ENCODE measurements at places on chromosomes 1 and 21.

- DNase-seq: no peak
Observed at GRCh38 chr1:22053861-22054770, 1.6 kb downstream of the CDC42 start.

DNA sequence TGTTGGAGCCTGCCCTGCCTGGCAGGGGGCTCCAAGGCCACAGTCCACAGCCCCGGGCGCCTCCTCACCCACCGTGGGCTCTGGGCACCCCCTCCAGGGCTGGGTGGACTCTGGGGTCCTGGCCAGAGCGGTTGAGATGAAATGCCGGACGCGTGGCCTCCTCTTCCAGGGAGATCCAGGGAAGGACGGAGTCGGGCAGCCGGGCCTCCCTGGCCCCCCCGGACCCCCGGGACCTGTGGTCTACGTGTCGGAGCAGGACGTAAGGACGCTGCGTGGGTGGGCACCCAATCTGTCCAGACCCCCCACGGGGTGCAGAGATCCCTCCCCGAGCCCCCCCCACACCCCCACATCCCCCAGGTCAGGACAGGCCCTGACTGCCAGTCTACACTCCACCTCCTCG is 51.2 kb downstream of the SLC19A1 start:
- no peak for DNase-seq

- DNase-seq: no peak
Observed at GRCh38 chr1:41849211-41849759, 69.4 kb downstream of the HIVEP3 start.

GRCh38 chr1:186799689-186800054 is 29.1 kb upstream of the PLA2G4A start:
- DNase-seq: no peak

GRCh38 chr1:34066166-34066565 is 98.9 kb downstream of the CSMD2 start:
- DNase-seq: no peak

DNA sequence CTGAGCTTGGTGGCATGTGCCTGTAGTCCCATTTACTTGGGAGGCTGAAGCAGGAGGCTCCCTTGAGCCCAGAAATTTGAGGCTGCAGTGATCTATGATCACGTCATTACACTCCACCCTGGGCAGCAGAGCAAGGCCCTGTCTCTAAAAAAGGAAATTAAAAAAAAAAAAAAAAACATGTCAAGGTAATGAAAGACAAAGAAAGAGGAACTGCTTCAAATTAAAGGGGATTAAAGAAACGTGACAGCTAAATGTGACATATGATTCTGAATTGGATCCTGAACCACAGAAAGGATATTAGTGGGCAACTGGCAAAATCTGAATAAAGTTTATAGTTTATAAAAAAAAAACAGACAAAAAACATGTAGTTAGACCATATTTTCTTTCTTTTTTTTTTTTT is 3.8 kb upstream of the C2CD4D start:
- DNase-seq: no peak

DNA sequence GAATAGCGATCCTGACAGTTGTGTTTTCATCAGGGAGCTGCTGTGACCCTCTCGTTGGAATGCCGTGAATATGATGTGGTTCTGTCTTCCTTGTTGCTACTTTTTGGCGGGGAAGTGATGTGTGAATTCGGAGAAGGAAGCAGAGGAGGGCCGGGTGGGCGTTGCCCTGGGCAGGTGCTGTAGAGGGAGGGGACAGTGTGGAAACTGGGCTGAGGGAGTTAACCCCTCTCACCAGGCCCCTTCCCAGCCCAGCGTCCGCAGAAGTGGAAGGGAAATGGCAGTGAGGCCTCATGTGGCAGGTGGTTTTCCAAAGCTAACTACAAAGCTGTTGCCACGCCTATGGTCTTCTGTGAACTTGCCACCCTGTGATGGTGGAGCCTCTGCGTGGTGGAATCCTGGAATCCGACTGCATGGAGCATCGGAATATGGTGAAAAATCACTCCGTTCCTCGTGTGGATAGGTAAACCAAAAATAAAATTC is 227.9 kb downstream of the DYRK1A start:
- no peak for DNase-seq

DNA sequence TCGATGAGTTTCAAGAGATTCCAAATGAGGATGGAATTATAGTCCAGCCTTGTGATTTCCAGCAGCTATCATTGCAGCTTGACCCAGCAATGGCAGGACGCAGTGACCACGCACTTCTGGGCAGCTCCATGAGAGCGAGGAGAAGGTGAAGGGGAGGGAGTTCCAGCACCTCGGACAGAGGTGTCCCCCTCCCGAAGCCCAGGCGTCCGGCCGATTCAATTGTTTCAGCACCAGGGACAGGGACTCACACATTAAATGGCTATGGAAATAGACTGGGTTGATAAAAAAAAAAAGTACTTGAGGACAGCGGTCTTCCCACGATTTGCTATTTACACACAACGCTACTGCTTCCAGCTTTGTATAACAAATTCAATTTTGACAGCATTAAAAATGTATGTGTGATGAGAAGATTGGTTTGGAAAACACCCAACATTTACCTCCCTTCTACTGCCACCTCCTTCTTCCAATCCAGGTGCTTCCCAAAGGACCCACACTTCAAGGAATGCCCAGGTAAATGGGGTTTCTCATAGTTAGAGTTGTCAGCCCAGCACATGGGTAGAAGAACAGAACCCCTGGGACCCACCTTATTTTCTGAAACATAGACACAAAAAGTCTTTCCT is 71.8 kb downstream of the DISP3 start:
- DNase-seq: peak; percentile 78

- peak; percentile 58 for DNase-seq
Observed at GRCh38 chr1:170698301-170699275, 34.7 kb downstream of the PRRX1 start.

DNA sequence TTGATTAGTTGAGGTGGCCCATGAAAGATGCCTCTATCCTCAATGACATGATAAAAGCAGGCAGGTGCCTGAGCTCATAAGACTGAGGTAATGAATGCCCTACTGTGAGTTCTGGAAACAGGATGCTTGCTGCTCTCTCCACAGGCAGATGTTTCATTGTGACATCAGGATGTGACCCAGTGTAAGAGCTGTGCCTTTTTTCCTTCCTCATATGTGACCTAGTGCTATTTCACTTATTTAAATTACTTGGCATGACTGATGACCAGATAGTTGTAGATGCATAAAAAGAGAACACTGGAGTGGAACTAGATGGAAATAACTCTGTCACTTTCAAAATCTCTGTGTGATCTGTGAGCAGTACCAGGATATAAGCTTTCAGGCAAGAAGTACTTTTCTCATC is 31.9 kb downstream of the KIF14 start:
- no peak for DNase-seq

DNA sequence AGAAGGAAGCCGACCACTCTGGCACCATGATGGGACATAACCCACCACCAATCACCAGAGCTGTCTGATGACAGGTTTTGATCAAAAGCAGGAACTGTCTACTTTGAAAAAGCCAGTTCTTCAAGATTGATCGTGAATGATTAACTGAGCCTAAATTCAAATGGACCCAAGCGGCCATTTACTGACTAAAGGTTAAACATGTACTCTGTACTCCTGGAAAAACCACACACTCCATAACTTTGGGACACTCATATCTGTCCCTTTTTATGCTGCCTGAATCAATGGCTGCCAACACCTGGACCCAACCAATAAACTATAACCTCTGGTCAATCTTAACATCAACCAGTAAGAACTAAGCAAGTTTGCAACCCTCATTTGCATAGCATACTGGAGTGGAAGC is 206.6 kb downstream of the URB2 start:
- no peak for DNase-seq

GRCh38 chr1:224959115-224959514 is 29.6 kb downstream of the DNAH14 start:
- DNase-seq: no peak

DNA sequence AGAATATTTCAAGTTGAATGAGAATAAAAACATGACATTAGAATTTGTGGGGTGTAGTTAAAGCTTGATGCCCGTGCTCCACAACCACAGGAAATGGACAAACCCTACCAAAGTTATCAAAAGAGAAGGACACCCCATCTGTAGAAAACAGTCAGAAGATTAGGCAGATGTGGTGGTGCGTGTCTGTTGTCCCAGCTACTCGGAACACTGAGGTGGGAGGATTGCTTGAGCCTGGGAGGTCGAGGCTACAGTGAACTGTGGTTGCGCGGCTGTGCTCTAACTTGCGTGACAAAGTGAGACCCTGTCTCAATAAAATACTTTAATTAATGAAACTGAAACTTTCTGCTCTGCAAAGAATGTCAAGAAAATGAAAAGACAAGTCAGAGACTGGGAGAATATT is 1.5 kb upstream of the SPATC1L start:
- DNase-seq: peak; percentile 10

GRCh38 chr21:45387506-45387905 is 17.5 kb upstream of the COL18A1 start:
- no peak for DNase-seq

- DNase-seq: no peak
Observed at GRCh38 chr1:6212193-6212959, 6.5 kb downstream of the RNF207 start.

GRCh38 chr1:222926566-222926965 is 111.7 kb downstream of the DISP1 start:
- DNase-seq: peak; percentile 18

DNA sequence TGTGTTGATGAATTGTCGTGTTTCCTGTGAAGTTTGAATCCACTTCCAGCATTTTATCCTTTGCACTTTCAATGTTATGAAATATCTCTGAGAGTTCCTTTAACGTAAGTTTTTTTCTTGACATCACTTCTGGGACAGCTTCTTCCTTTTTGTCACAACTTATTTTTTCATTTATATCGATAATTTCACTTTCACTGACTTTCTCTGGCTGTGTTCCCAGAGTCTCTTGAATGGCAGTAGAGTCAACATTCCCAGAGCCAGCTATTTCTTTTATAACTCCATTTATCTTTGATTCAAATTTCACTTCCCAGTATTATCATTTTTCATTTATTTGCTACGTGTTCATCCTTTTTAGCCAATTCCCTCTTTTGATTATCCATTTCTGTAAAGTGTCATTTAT is 256.5 kb downstream of the PAPPA2 start:
- DNase-seq: no peak

- DNase-seq: peak; percentile 64
Observed at GRCh38 chr1:20589331-20590278, 708 bp downstream of the CDA start.

GRCh38 chr1:151147132-151147503 is 687 bp upstream of the SEMA6C start:
- DNase-seq: no peak

DNA sequence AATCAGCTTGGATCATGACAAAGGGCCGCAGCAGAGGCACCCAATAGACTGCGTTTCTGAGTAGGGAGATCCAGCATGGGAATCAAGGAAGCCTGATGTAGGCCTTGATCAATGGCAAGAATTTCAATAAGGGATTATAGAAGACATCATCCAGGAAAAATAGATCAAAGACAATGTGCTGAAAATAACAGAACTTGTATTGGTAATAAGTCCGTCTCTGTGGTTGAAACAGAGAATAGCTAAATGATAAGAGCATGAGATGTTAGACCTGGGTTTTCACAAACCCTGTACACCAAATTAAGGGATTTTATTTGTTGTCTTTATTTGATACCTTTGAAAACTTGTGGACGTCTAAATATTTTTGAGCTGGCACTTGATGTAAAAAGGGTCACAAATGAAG is 228.0 kb upstream of the SGIP1 start:
- no peak for DNase-seq

- DNase-seq: peak; percentile 83
Observed at GRCh38 chr1:86154571-86155050, 2.0 kb downstream of the COL24A1 start.

DNA sequence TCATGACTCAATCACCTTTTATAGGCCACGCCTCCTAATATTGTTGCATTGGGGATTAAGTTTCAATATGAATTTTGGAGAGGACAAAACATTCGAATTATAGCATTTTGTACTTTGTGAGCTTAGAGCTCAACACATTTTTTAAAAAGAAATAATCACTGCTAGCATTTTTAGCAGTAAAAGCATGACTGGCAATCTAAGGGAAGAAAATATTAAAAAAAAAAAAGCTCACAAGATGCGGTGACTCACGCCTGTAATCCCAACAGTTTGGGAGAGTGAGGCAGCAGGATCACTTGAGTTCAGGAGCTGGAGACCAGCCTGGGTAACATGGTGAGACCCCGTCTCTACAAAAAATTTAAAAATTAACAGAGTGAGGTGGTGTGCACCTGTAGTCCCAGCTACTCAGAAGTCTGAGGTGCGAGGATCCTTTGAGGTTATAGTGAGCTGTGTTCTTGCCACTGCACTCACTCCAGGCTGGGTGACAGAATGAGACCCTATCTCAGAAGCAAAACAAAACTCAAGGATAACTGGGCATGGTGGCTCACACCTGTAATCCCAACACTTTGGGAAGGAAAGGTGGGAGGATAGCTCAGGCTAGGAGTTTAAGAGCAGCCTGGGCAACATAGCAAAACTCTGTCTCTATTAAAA is 28.8 kb upstream of the DIPK1A start:
- DNase-seq: no peak

All from RPMI7951 (cell line).